ENCODE measurements at places on chromosomes 13 and 19. TPM values are rescaled to one million over a fixed set of nuclear protein-coding genes. Genes with fewer than 3 reads are reported as not detected.

DNA sequence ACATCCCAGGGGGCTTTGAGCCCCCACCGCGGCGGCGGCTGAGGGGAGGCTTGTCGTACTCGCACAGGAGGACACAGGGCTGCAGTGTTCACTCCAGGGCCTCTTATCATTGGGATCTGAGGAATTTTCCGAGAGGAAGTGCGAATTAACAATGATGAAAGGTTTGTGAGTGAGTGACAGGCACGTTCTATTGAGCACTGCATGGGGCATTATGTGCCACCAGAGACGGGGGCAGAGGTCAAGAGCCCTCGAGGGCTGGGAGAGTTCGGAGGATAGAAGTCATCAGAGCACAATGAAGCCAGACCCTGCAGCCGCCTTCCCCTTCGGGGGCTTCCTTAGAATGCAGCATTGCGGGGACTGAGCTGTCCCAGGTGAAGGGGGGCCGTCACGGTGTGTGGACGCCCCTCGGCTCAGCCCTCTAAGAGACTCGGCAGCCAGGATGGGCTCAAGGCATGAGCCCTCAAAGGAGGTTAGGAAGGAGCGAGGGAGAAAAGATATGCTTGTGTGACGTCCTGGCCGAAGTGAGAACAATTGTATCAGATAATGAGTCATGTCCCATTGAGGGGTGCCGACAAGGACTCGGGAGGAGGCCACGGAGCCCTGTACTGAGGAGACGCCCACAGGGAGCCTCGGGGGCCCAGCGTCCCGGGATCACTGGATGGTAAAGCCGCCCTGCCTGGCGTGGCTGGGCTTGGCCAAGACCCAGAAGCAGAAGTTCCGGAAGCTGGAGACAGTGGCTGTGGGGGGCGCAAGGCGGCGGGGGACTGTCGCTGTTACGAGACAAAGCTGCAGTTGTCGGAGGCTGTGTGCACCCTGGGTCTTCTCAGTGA, 53.9 kb downstream of the MCF2L start:
- DNase-seq = no peak

GRCh38 chr19:49475995-49476880, 2.2 kb downstream of the FLT3LG start:
- no peak for DNase-seq

GRCh38 chr19:46717034-46717715, at the start of gene PRKD2:
TSS of gene PRKD2 (minus strand) at chr19:46717114. CDS start at chr19:46716370, 744 bp downstream.
- peak; percentile 95 for DNase-seq

DNA sequence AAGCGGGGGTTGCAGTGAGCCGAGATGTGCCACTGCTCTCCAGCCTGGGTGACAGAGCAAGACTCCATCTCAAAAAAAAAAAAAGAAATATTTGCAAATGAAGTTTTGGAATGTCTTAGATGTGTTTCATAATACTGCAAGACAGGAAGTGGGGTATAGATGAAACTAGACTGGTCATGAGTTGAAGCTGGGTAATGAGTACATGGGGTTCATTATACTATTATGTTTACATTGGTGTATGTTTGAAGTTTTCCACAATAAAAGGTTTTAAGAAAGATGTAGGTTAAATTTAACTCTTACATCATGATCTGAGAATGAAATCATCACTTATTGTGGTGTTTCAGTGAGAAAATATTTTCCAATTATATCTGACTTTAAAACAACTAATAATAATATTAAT, 19.0 kb downstream of the FNDC3A start:
- no peak for DNase-seq

DNA sequence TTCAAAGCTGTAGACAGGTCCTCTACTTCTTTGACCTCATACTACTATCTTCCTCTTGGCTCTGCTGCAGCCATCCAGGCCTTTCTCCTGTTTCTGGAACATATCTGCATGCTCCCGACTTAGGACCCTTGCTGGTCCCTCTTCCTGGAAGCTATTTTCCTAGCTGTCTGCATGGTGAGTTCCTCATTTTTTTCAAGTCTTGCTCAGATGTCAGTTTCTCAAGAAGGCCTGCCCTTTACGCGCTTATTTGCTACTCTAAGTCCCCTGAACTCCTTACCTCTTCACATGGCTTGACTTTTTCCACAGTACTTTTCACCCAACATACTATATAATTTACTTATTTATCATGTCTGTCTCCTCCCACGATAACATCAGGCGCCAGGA, 31.4 kb downstream of the DNAJC3 start:
- no peak for DNase-seq

DNA sequence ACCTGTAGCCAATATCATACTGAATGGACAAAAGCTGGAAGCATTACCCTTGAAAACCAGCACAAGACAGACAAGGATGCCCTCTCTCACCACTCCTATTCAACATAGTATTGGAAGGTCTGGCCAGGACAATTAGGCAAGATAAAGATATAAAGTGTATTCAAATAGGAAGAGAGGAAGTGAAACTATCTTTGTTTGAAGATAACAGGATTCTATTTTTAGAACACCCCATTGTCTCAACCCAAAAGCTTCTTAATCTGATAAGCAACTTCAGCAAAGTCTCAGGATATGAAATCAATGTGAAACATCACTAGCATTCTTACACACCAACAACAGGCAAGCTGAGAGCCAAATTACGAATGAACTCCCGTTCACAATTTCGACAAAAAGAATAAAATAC, 17.8 kb upstream of the CCNA1 start:
- DNase-seq = no peak

GRCh38 chr13:63540061-63540460, 2124.4 kb upstream of the PCDH20 start:
- no peak for DNase-seq

GRCh38 chr19:20616071-20616470, 45.3 kb downstream of the ZNF626 start:
- no peak for DNase-seq

DNA sequence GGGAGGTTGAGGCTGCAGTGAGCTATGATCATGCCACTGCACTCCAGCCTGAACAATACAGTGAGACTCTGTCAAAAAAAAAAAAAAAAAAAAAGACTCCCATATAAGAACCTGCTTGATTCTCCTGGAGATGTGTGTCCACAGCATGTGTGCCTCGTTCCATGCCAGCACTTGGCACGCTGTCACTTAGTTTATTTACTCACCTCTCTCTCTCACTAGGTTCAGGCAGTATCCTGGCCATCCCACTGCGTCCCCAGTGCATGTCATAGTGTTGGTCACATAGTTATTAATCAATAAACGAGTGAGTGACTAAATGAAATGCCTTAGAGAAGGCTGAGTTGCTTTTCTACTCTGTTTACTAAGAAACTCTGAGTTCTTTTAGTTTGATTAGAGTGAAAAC, 79.1 kb upstream of the GPR12 start:
- DNase-seq = no peak

DNA sequence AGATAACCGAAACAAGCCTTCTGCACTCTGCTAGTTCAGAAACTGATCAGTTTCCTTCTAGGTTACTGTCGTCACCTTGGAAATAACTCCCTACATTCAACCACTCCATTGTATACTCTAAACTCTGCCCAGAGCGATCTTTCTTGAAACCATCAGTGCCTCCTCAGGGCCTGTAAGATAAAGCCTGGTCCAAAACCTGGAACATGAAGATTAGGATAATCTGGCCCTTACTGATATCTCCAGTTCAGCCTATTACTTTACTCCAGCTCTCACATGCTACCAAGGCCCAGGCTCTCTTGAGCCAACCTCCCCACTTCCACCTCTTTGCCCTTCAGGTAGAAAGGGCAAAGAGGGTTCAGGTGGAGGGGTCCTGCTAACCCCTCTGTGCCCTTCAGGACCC, 125.3 kb upstream of the RXFP2 start:
- DNase-seq = no peak

DNA sequence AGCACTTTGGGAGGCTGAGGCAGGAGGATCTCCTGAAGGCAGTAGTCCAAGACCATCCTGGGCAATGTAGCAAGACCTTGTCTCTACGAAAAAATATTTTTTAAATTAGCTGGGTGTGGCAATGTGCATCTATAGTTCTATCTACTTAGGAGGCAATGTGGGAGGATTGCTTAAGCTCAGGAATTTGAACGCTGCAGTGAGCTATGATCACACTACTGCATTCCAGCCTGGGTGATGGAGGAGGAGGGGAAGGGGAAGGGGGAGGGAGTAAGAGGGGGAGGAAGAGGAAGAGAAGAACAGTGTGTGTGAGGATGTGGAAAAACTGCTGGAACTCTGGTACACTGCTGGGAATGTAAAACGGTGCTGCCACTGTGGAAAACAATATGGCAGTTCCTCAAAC, 9.2 kb upstream of the CLIP3 start:
- DNase-seq = no peak

DNA sequence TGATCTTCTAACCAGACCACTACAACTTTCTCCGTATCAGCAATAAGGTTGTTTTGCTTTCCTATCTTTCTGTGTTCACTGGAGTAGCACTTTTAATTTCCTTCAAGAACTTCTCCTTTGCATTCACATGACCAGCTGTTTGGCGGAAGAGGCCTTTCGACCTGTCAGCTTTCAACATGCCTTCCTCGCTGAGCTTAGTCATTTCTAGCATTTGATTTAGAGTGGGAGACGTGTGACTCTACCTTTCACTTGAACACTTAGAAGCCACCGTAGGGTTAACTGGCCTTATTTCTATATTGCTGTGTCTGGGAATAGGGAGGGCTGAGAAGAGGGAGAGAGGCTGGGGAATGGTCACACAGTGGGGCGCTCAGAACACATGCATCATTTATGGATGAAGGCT, 104.7 kb downstream of the TUBGCP3 start:
- no peak for DNase-seq

DNA sequence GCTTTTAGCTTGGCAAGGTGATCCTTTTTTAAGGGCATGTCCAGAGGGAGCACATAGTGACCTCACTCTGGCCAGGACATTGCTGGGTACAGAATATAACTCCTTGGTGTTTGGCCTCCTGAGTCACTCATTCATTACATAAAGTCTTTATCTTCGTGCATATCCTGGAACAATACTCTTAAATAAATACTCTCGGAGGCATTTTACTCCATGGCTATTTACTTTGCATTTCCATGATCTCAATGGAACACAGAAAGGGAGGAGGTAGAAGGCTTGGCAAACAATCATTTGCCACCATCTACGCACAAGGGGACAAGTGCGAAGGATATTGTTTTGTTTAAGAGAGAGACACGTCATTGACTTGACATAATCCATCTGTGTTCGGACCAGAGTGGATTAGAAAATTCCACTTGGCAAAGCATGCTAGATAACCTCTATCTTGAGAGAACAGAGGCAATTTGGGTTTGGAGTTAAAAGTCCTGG, 210.0 kb downstream of the IRS2 start:
- DNase-seq = no peak

DNA sequence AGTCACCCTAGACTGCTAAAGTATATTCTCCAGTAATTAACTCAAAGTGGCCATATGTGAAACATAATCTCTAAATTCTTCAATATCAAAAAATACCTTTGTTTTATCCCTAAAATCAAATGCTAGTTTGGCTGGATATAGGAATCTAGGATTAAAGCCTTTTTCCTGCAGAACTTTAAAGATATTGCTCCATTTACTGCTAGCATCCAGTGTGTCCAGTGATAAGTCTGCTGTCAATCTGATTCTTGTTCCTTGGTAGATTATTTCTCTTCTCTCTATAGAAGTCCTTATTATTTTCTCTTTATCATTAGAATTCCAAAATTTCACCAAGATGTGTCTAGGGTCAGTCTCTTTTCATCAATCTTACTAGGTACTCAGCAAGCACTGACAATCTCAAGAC, 384.6 kb downstream of the FGF14 start:
- DNase-seq = no peak

DNA sequence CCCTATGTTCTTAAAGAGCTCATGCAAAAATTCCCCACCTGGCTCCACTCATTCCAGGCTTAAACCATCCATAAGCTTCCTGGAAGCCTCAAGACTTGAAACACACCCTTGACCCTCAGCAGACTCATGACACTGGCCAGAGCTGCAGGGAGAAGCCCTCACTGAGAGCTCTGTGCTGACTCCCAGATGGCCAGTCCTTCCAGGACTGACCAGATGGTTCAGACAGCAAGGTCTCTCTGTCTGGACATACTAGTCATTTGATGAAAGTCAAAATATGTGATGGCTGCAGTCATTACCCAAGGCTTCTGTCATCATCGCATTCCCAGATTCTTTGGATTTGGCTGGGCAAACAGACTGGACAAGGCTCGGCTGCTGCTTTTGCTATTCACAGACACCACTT, 397.4 kb downstream of the FOXO1 start:
- no peak for DNase-seq

DNA sequence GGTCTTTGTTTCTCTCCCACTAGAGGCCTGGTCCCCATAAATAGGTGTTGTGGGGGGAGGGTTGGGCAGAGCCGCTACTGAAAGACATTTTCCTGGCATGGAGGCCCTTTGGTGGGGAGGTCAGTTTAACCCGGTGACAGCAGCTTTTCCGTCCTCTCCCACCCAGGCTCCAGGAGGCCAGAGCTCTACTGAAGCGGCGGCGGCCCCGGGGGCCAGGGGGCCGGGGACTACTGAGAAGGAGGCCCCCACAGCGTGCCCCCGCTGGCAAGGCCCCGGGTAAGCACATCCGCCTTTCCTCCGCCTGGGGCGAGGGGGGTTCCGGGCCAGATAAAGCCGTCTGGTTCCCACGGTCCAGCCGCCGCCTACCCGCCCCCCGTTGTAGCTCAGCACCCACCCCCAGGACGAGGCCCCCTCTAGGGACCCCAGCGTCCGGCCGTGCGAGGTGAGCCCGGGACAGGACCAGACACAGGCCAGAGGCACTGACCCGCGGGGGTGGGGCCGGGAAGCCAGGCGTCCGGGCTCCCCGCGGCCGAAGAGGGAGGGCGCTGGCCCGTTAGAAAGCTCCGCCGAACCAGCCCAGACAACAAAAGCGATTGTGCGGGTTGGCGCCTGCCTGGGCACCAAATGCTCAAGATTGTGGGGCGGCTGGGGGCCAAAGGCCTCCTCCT, 1.1 kb upstream of the LTBP4 start:
- DNase-seq = peak; percentile 74

- DNase-seq = no peak
These were observed 6.4 kb downstream of the ISYNA1 start for GRCh38 chr19:18431351-18432197.

DNA sequence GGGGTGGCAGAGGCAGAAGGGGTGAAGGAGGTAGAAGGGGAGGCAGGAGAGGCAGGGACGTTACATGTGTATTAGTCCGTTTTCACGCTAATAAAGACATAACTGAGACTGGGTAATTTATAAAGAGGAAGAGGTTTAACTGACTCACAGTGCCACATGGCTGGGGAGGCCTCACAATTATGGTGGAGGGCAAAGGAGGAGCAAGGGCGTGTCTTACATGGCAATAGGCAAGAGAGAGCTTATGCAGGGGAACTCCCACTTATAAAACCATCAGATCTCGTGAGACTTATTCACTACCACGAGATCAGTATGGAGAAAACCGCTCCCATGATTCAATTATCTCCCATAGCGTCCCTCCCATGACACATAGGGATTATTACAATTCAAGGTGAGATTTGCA, 19.0 kb upstream of the ACOD1 start:
- no peak for DNase-seq

GRCh38 chr13:60590800-60591747, 194.1 kb downstream of the TDRD3 start:
- DNase-seq = no peak

YJEFN3 gene
- 5.8 TPM for total RNA-seq

C19orf33 gene
- total RNA-seq = 5.6 TPM

VSTM2B gene
- total RNA-seq = not detected

SIGLEC5 gene
- not detected for total RNA-seq

DIRAS1 gene
- 216 TPM for total RNA-seq

ZFR2 gene
- not detected for total RNA-seq

TMEM59L gene
- 1.6 TPM for total RNA-seq

CHST8 gene
- total RNA-seq = not detected

GRK1 gene
- 0.13 TPM for total RNA-seq

ZNF878 gene
- total RNA-seq = 0.22 TPM

SHD gene
- total RNA-seq = not detected

PCDH9 gene
- 10.0 TPM for total RNA-seq

PCDH8 gene
- not detected for total RNA-seq

ABCC4 gene
- total RNA-seq = 2.5 TPM

PRR20C gene
- total RNA-seq = not detected

Measured in Right ventricle myocardium superior (tissue), 1 donor.